ENCODE measurements at places on chromosomes 12 and 14.

DNA sequence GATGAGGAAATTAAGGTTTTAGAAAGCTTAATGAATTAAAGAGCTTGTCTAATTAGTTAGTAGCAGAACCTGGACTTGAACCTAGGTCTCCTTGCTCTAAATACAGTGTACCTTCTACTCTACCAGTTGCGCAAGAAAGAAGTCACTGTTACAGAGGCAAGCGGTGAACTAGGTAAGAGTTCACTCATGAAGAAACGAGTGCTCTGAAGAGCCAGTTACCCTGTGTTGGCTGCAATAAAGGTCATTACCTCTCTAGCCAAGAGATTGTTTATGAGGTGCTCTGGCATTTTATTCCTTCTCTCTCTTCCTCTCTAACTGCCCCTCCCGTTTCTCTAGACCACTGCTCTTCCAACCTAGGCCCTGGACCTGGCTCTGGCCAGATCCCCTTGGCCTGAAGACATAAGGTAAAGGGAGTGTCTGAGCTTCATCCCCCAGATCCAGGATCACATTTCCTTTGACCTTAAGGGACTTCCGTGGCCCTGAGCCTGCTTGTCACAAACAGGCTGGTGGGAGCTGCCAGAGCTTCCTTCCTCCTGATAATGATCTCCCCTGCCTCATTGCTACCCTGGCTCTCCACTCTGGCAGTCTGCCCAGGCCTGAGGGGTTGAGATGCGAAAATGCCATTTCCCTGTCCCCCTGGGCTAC, 1.9 kb downstream of the RNASE7 start:
- DNase-seq: no peak

DNA sequence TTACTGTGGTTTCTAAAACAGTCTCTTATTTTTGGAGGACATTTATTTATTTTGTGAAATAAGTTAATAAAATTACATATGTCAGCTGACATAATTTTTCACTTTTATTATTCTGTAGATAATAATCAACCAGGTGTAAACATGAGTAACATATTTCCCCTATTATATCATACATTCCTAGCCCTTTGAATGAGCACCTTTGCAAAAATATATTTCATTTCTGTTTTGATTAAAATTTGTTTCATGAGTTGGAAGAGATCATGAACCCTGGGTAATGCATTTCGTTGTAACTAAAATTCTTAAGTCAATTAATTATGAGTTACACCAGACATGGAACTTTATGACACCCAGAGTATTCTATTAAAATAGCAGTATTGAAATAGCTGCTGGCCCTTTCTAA, 56.3 kb downstream of the SLC16A7 start:
- no peak for DNase-seq

DNA sequence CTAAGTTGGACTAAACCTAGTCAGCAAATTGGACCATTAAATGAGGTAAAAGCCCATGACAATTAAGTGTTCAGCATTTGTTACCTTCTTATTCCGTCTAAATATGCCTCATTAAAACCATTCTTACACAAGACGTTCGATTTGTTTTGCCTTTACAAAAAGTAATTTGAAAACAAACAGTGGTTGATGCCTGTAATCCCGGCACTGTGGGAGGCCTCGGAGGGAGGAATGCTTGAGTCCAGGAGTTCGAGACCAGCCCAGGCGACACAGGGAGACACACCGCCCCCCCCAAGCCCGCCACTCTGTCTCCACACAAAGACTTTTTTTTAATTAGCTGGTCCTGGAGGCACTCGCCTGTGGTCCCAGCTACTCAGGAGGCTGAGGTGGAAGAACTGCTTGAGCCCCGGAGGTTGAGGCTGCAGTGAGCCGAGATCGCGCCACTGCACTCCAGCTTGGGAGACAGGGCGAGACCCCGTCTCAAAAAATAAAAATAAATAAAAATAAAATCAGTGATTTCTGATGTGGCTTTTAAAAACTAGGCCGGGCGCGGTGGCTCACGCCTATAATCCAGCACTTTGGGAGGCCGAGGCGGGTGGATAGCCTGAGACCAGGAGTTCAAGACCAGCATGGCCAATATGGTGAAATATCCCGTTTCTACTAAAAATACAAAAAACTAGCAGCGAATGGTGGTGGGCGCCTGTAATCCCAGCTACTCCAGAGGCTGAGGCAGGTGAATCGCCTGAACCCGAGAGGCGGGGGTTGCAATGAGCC, 856 bp upstream of the EIF4B start:
- DNase-seq: no peak

- no peak for DNase-seq
Observed at GRCh38 chr12:47441490-47441889, 264.3 kb downstream of the RPAP3 start.

- DNase-seq: no peak
Observed at GRCh38 chr14:28097585-28097984, 669.0 kb upstream of the FOXG1 start.

- DNase-seq: no peak
Observed at GRCh38 chr12:117530796-117531195, 169.4 kb upstream of the NOS1 start.

DNA sequence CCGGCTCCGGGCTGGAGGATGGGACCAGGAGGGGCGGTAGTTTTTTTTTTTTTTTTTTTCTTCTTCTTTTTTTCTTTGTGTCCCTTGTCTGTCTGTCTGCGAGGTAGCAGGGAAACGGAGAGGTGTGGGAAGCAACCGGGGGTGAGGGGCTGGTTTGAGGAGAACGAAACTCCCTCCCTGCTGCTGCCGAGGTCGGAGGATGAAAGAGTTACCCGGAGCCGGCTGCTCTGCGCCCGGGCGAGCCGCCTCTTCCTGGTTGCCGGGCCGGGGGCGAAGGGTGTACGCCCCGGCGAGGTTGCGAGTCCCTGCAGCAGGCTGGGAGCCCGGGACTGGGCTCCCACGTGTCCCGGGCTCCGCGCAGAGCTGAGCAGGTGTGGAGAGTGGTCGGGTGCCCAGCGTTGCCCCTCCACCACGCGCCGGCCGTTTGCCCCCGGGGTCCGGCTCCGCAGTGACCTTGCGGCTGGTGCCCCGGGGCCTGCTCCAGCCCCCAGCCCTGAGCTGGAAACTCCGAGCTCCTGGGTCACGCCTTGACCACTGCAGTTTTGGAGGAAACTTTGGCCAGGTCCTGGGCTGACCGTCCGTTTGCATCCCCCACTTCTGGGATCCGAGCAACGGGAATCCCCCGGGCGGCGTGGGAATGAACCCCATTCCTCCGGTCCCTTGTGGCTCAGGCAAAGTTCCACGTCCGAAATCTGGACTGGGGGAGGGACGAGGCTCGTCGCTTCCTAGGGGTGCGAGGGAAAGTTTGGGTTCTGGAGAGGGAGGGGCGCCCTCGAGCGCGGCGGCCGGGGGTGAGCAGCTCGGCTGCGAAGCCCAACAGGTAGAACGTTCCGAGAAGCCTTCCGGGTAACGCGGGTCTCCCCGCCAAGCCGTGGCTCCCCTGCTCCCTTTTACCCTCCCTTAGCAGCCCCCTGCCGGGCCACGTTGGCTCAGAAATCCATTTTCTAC, 1.3 kb downstream of the CHST11 start:
- DNase-seq: peak; percentile 80

DNA sequence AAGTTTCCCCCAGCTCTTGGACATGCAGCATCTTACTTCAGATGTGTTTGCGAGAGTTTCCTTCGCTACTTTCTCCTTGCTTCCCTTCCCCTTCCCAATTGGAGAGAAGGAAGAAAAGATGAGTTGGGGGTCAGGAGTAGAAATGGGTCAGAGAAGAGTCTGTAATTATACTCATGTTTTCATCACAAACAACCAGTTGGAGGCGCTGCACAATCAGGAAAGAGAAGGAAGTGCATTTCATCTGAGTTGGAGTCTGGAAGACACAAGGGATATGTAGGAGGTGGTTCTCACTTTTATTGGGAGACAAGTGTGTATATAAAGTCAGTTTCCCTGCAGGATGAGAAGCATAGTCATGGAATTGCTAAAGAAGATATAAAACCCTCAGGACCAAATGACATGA, 31.3 kb upstream of the VSX2 start:
- no peak for DNase-seq

- DNase-seq: no peak
Observed at GRCh38 chr14:92658684-92659083, 89.7 kb downstream of the LGMN start.

DNA sequence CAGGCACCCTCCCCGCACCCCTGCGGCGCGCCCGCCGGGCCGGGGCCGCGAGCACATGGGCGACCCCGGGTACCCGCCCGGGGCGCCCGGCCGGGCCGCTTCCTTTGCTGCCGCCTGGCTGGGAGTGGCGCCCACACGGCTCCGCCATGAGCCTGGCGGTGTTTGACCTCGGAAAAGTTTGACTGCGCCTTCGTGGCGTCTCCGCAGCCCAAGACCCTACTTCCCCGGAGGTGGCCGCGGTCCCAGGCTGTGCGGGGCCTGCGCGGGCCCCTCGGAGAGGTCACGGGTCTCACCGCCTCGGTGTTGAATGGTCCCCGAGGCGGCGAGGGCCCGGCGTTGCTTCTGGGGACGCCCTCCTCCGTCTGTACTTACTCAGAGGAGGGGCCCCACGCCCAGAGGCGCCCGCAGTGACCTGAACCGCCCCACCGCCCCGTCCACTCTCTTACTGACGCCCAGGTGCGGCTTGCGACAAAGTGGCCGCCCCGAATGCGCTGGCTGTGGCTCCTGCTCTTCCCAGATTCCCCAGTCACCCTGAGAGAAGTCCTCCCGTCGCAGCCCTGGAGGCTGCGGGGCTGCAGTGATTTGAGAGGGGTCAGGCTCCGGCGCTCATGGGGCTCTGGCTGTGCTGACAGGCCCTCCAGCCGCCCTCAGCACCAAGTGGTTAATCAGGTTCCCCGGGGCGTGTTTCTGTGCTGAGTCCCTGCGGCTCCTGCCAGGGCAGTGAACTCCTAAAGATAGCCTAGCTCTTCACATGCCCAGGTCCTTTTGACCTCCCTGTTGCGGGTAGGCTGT, 5.8 kb downstream of the KMT5A start:
- peak; percentile 73 for DNase-seq

DNA sequence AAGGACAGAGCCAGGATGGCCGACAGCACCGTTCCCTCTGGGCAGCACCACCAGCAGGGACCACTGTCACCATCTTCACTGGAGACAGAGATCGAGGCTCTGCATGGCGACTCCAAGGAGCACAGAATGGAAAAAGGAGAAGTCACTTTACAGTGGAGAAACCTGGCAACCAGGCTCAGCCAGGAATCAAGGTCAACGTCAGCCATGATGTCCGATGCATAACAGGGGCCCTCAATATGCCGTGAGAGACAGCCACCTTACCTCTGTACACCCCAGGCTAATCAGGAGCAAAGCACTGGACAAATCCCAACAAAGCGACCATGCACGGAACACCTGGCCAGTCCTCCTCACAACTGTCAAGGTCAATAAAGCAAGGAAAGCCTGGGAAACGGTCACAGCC, 20.6 kb upstream of the SFSWAP start:
- peak; percentile 26 for DNase-seq

DNA sequence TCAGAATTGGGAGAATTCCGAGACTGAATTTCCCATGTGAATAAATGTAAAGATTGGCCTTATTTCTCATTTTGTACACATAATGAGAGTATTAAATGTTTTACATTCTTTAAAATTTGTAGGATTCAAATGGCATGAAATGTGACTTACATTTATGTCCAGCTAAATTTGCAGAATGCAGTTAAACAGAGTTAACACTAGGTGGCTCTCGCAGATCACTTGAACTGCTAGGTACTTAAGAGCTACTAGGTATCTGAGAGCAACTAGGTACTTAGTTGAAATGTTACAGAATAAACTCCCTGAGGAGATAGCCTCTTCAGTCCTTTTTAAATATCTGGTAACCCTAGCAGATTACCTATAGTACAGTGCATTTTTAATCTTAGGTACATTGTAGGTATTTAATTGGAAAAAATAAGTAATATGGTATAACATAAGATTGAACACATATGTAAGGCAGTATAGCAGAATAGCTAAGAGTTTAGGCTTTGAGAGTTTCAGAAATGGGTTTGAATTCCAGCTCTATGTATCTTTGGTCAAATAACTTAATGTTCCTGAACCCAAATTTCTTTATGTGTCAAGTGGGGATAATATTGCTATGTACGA, 73.8 kb downstream of the KIAA0586 start:
- no peak for DNase-seq

DNA sequence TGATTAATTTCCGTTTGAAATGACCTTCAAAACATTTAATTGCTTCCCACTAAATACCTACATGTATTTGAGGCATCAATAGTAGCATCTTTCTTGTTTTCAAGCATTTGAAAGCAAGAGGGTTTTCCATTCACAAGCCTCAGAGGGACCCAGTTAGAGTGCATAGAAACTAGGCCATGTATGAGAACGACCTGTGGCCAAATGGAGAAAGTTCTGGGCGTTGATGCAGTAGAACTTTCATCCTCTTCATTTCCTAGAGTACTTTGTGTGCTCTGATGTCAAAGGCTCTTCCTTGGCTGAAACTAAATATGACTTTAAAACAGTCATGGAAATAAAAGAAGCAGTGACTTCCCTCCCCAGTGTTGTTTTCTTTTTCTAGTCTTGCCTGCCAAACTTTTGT, 944 bp upstream of the DHRS7 start:
- DNase-seq: no peak

Data from activated CD8-positive, alpha-beta memory T cell treated with anti-CD3 and anti-CD28 coated beads for 24 hours (primary cell).